Suppressor macrophage treated with lipopolysaccharide for 4 hours (primary cell): ENCODE measurements at places on chromosomes 1 and 21.

- peak; percentile 57 for DNase-seq
These were observed 1.6 kb downstream of the LMO4 start for GRCh38 chr1:87330057-87330884.

GRCh38 chr1:15299806-15300205, 52.8 kb downstream of the FHAD1 start:
- peak; percentile 67 for DNase-seq

DNA sequence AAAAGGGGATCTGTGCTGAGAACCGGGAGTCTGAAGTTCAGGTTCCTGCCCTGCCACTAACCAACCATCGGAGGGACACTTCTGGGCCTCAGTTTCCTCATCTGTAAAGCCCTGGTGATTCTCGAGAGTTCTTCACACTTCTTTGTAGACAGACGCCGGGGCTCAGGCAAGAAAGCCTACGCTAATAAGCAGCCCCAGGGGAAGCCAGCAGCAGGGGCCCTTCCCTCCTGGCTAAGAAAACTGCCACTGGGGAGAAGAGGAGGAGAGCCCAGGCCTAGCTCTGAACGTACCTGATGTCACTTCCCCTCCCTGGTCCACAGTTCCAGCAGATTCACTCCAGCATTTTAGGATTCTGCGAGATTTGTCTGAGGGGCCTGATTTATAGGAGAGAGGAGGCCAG, 76.0 kb downstream of the CAMK2N1 start:
- no peak for DNase-seq

GRCh38 chr1:108072212-108072611, 107.2 kb upstream of the VAV3 start:
- peak; percentile 52 for DNase-seq

- no peak for DNase-seq
These were observed 981.2 kb downstream of the TTLL7 start for GRCh38 chr1:83017701-83018100.

DNA sequence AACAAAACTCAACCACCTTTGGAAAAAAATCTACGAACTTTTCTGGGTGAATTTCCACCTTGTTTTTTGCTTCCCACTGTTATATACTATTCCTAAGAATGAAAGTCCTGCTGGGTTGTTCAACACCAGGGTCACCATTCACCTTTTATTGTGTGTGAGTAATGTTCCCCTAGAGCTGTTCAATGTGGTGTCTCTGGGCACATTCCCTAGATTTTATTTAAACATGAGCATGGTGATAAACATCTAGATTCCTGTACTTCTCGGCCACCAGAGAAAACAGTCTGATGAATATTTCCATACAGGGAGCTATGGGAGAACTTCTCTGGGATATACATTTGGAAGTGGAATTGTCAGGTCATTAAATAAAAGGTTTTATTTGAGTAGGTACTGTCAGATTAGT, 13.0 kb downstream of the FMN2 start:
- no peak for DNase-seq

DNA sequence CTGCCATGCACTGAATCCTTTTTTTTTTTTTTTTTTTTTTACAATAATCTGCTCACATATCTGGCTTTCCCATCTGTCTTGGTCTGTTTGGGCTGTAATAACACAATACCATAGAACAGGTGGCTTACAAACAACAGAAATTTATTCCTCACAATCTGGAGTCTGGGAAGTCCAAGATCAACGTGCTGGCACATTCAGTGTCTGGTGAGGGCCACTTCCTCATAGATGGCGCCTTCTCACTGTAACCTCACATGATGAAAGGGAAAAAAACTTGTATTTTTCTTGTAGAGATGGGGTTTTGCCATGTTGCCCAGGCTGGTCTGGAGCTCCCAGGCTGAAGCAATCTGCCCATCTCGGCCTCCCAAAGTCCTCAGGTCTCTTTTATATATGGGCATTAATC, 13.0 kb upstream of the PARP1 start:
- DNase-seq, result no peak

GRCh38 chr1:153426809-153427208, 10.5 kb downstream of the S100A7A start:
- no peak for DNase-seq

- no peak for DNase-seq
These were observed 549.6 kb downstream of the KIF26B start for GRCh38 chr1:245704341-245704740.

GRCh38 chr1:23558140-23558871, 995 bp downstream of the ID3 start:
- DNase-seq, result no peak

DNA sequence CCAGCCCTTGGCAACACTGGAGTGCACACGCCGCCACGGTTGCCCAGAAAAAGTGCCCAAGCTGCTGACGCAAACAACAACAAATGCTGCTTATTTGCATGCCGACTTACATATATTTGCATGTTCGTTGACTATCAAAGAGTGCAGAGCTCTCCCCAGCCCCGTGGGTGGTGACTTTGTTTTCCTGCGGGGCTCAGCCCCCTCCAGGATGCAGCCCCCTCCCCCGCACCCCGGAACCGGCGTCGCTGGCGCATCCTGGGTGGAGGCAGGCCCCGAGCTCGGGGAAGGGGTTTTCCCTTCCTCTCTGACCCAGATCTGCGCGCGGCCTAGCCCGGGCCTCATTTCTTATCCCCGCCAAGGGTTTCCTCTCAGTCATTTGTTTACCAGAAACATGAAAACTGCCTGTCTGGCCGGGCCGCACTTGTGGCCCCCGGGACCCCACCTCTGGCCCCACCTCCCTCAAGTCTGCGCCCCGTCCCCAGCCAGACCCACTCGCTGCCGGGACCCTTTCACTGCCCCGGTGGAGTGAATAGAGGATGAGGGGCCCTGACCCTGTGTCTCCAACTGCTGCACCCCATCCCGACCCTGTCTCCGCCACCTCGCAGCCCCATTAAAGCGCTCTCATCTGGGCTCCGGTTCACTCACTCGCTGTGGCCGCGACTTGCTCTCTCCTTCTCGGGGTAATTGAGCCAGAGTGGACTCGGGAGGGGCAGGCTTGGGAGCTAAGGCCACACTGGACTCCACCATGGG, 5.5 kb downstream of the TNFRSF25 start:
- peak; percentile 46 for DNase-seq

- DNase-seq, result no peak
These were observed 5.9 kb upstream of the DPT start for GRCh38 chr1:168734946-168735345.
